ENCODE measurements at places on chromosomes 3 and 15.

DNA sequence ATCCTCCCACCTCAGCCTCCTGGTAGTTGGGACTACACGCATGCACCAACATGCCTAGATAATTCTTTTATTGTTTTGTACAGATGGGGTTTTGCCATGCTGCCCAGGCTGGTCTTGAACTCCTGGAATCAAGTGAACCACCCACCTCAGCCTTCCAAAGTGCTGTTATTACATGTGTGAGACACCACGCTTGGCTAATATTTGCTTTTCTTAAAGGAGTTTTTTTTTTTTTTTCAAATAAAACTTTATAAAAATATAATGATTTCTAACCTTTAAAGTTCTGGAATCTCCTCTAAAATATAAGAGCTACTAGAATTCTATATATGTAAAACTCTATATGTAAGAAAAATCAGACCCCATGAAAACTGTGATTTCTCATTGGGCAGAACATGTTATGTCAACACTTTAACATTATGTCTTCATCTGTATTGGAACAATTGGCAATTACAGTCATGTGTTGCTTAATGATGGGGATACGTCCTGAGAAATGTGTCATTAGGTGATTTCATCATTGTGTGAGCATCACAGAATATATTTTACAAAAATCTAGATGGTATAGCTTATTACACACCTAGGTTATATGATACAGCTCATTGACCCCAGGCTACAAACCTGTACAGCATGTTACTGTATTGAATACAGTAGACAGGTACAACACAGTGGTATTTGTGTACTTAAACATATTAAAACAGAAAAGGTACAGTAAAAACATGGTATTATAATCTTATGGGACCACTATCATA, 377.0 kb downstream of the PLCL2 start:
- H3K27me3 ChIP-seq: no peaks in the 10 kb centered on the region
- no peak overlapping the region for H3K4me3 ChIP-seq
- H3K36me3 ChIP-seq: peaks cover 1% of the 10 kb centered on the region
- DNase-seq: no peak
- H3K4me1 ChIP-seq: peaks cover 10% of the 10 kb centered on the region
- no peak overlapping the region for H3K27ac ChIP-seq

GRCh38 chr3:185753354-185753753, 71.5 kb downstream of the IGF2BP2 start:
- H3K27me3 ChIP-seq: peaks cover 8% of the 10 kb centered on the region
- H3K4me3 ChIP-seq: no peak overlapping the region
- H3K36me3 ChIP-seq: peaks cover 4% of the 10 kb centered on the region
- no peak overlapping the region for H3K27ac ChIP-seq
- no peaks in the 10 kb centered on the region for H3K4me1 ChIP-seq

DNA sequence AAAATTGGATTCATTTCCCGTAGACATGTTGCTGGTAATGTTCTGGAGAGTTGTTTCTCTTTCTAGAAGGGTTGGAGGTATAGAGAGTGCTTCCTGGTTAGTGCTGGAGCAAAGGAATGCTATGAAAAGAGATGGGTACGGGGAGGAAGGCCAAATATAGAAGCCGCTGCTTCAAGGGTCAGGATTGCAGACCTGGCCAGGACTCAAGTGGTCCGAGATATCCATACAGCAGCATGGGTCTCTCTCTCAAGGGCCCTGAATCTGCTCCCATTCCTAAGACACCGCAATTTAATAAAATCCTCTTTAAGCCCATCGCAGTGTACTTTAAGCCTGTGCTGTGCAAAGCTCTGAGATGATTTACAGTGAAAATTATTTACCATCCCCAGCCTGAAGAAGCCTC, 287.0 kb downstream of the FAM43A start:
- peaks cover 3% of the 10 kb centered on the region for H3K27me3 ChIP-seq
- H3K4me3 ChIP-seq: no peak overlapping the region
- no peak overlapping the region for H3K27ac ChIP-seq

GRCh38 chr3:26102376-26102775, 312.5 kb downstream of the OXSM start:
- no peaks in the 10 kb centered on the region for H3K27me3 ChIP-seq
- no peak overlapping the region for H3K27ac ChIP-seq
- no peaks in the 10 kb centered on the region for H3K4me1 ChIP-seq
- no peak for DNase-seq
- no peak overlapping the region for H3K4me3 ChIP-seq
- H3K36me3 ChIP-seq: no peaks in the 10 kb centered on the region

DNA sequence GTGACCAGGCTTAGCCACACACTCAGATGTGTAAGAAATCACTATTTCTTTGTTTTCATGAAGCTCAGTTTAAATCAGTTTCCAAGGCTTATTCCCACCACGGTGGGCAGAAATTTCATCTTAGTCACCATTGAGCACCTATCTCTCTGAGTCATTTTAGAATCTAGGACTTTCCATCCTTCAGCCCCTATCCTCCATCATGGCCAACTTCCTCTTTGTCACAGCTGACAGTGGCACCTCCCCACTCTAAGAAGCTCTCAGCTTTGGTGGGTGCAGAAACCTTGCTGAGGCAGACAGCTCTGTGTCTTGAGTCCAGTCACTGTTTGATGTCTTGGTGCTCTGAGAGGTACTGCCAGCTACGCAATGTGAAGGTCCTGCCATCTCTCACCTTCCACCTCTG, 32.9 kb downstream of the SNTN start:
- no peaks in the 10 kb centered on the region for H3K36me3 ChIP-seq
- H3K27ac ChIP-seq: no peak overlapping the region
- no peaks in the 10 kb centered on the region for H3K4me1 ChIP-seq

- H3K27me3 ChIP-seq: no peaks in the 10 kb centered on the region
- DNase-seq: no peak
- H3K27ac ChIP-seq: no peak overlapping the region
- H3K4me1 ChIP-seq: no peaks in the 10 kb centered on the region
- H3K36me3 ChIP-seq: no peaks in the 10 kb centered on the region
- H3K4me3 ChIP-seq: no peak overlapping the region
Measured at GRCh38 chr3:78244136-78244535, 1204.2 kb downstream of the ROBO2 start.

DNA sequence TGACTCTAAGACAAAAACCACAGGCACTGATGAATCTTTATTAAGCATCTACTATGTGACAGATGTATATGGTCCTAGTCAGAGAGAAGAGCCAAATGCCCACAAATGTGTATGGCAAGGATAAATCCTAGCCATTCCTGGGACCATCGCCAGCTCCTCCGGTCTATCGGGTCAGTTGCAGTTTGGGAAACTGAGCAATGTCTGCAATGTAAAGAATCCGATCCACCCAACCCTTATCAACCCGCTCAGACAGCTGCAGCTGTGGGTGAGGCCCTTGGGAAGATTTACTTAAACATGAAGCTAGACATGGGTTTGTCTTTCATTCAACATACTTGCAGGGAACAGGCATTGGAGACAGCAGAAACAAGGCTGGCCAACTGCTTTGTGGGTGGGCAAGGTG, 40.5 kb upstream of the CDV3 start:
- no peaks in the 10 kb centered on the region for H3K36me3 ChIP-seq
- no peaks in the 10 kb centered on the region for H3K27me3 ChIP-seq
- H3K4me1 ChIP-seq: peaks cover 10% of the 10 kb centered on the region
- no peak for DNase-seq
- H3K27ac ChIP-seq: no peak overlapping the region

DNA sequence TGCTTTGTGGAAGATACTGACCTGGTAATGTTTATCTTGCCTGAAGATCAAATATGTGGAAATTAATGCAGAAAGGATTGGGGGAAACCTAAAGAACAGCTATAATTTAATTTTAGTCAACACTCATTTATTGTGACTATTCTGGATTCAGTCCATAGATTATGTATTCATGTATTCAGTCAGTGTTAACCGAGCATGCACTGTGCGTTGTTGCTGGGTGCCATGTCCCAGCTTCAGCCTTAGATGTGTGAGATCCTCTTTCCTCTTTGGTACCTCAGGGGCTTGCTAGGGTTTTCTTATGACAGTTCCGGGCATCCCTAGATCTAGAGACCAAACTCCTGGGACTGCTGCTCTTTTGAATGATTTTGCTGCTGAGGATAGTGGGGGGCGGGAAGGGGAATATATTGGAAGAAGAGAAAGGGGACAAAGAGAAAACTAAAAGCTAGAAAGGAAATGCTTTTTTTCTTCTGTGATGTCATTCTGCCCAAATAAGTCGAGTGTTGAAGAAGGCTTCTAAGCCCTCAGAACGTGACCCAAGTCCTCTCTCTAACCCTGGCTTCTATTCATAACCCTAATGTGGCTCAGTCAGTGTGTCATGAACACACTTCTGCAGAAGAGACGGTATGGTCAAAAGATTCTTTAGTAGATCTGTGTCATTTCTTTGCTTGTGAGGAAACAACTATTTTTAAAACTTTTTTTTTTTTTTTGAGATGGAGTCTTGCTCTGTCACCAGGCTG, 33.5 kb downstream of the STARD9 start:
- peaks cover 26% of the 10 kb centered on the region for H3K4me1 ChIP-seq
- H3K4me3 ChIP-seq: no peak overlapping the region
- no peak for DNase-seq
- no peaks in the 10 kb centered on the region for H3K36me3 ChIP-seq

DNA sequence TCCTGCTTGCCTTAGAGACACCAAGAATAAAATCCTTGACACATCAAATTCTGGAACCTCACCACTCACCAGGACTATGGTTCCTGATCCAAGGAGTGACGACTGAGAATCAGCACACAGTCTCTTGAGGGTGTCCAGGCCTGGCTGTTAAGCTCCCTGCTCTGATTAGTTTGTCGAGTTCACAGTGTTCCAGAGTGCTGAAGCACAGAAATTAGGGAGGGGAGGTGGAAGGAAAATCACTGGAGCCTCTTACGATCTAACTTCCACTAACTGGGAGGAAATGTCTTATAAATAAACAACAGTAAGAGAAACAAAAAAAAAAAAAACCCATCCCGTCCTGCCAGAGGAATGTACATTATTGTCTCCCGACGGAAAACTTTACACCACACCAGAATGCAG, 330.2 kb downstream of the TIGIT start:
- no peak for DNase-seq
- peaks cover 32% of the 10 kb centered on the region for H3K4me1 ChIP-seq
- H3K4me3 ChIP-seq: no peak overlapping the region
- peaks cover 20% of the 10 kb centered on the region for H3K36me3 ChIP-seq
- H3K27me3 ChIP-seq: no peaks in the 10 kb centered on the region

DNA sequence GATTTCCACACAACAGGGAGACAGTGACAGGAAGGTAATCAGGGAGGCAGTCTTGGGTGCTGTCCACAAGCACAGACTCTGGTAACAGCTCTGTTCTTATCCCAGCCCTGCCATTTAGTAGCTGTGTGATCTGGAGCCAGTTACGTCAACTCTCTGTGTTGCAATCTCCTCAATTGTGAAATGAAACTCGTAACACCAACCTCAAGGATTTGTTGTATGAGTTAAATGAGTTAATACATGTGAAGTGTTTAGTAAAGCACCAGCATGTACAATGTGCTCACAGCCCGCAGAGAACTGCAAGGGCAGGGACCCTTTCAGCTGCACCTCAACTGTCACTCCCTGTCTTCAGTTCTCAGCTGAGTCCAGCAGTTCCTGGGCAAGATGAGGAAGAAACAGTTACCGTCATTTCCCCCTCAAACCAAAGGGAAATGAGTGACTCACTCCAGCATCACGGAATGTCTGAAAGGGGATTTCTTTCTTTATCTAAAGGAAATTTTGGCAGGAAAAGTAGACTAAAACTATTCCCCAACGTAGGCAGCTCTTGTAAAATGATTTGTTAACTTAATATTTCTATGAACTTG, 39.9 kb upstream of the MB21D2 start:
- no peaks in the 10 kb centered on the region for H3K36me3 ChIP-seq
- peaks cover 4% of the 10 kb centered on the region for H3K27me3 ChIP-seq
- H3K27ac ChIP-seq: no peak overlapping the region
- peaks cover 2% of the 10 kb centered on the region for H3K4me1 ChIP-seq
- DNase-seq: no peak
- no peak overlapping the region for H3K4me3 ChIP-seq

GRCh38 chr3:155853214-155854140, 750 bp downstream of the SLC33A1 start:
- H3K27ac ChIP-seq: peak overlapping the region; percentile 98
- peaks cover 22% of the 10 kb centered on the region for H3K4me1 ChIP-seq
- no peak for DNase-seq
- H3K27me3 ChIP-seq: no peaks in the 10 kb centered on the region
- peak overlapping the region; percentile 94 for H3K4me3 ChIP-seq

DNA sequence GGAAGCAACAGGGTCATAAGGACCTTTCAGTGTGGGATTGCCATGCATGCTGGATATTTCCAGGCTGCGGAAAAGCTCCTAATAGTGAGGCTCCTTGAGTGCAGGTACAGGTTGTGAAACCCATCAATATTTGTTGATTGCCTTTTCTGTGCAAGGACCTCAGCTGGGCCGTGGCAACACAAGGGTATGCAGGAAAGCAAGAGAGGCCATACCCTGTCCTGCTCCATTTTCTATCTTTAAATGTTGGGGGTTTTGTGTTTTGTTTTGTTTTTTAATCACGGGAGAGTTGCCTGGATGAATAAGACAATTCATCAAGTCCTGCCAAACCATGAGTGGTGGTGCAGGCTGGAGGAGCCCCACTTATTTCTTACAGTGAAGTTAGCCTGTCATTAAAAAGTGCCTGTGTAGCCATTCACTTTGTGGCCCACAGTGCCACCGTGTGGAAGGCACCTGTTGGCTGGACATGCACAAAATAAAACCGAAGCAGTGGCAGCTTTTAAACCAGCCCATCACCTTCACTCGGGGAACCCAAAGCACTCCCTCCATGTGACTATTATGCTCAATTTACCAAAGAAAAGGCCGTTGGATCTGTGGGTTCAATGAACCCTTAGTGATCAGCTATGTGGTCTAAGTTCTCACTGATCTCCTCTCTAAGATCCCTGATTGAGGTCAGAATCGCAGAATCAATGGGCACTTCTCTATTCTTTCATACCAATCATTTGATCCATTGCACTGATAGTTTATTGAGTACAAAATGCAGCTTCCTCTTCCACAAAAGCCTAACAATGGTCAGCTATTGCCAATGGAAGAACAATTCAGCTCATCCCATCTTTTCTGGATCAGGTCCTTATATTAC, 42.2 kb downstream of the CLDN18 start:
- DNase-seq: no peak
- H3K27ac ChIP-seq: no peak overlapping the region
- H3K27me3 ChIP-seq: peaks cover 17% of the 10 kb centered on the region
- no peak overlapping the region for H3K4me3 ChIP-seq

GRCh38 chr3:32208447-32208846, 30.0 kb upstream of the CMTM8 start:
- no peaks in the 10 kb centered on the region for H3K4me1 ChIP-seq
- H3K4me3 ChIP-seq: no peak overlapping the region
- H3K27ac ChIP-seq: no peak overlapping the region

- H3K36me3 ChIP-seq: peaks cover 2% of the 10 kb centered on the region
- peak overlapping the region; percentile 0 for H3K27ac ChIP-seq
- peak overlapping the region; percentile 27 for H3K4me3 ChIP-seq
Measured at GRCh38 chr3:4270720-4271119, 32.4 kb upstream of the SETMAR start.

DNA sequence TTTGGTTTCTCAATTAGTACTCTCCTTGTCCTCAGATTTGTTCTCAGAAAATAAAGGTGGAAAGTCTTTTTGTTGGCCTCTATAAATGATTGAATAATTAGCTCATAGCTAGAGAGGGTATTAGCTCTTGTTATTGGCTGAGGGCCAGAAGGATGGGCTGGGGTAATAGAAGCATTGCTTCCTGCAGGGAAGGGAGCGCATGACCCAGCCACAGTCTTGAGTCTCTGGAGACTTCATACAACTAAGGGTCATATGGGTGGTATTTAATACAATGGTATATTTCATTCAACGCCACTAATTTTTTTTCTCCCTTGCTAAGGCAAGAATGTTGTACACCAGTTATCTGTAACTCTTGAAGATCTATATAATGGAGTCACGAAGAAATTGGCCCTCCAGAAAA, 8.4 kb downstream of the DNAJA4 start:
- no peak for DNase-seq
- no peak overlapping the region for H3K4me3 ChIP-seq
- H3K27me3 ChIP-seq: no peaks in the 10 kb centered on the region
- H3K4me1 ChIP-seq: peaks cover 4% of the 10 kb centered on the region
